ENCODE measurements at places on chromosomes 1 and 21. TPM values are rescaled to one million over a fixed set of nuclear protein-coding genes. Genes with fewer than 3 reads are reported as not detected.

GRCh38 chr1:179175011-179175841 lies 54.3 kb downstream of the ABL2 start:
- no peak for DNase-seq

GRCh38 chr1:10677491-10678391 lies 118.7 kb downstream of the CASZ1 start:
- no peak for DNase-seq

- DNase-seq = no peak
Observed at GRCh38 chr1:10601342-10602070, 126.8 kb downstream of the PEX14 start.

GRCh38 chr1:29711582-29712283 lies 475.4 kb downstream of the PTPRU start:
- DNase-seq = no peak

DNA sequence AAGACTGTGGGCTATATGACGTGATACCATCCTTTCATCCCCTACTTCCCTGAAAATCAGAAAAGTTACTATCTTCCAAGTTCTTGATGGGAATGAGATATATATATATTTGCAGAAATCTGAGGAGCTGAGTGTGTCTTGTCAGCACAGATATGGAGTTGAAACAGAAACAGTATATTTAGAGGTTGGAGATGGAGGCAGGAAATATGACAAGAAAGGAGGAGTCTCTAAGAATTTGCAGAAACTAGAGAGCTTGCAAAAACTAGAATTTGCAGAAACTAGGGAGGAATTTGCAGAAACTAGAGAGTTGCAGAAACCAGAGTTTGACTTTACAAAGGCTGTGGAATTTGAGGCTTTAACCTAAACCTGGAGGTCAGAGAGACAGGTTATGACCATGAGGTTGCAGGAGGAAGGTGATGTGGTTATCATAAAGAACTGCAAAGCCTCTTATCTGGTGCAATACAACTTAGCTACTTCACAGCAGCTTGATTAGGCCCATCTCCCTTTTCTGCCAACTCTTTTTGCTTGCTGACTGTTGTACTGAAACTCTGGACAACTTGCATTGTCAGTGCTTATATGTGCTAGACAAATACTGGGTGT lies 22.3 kb downstream of the XCL2 start:
- no peak for DNase-seq

- no peak for DNase-seq
Observed at GRCh38 chr1:13451399-13451965, 41.2 kb downstream of the PRAMEF20 start.

DNA sequence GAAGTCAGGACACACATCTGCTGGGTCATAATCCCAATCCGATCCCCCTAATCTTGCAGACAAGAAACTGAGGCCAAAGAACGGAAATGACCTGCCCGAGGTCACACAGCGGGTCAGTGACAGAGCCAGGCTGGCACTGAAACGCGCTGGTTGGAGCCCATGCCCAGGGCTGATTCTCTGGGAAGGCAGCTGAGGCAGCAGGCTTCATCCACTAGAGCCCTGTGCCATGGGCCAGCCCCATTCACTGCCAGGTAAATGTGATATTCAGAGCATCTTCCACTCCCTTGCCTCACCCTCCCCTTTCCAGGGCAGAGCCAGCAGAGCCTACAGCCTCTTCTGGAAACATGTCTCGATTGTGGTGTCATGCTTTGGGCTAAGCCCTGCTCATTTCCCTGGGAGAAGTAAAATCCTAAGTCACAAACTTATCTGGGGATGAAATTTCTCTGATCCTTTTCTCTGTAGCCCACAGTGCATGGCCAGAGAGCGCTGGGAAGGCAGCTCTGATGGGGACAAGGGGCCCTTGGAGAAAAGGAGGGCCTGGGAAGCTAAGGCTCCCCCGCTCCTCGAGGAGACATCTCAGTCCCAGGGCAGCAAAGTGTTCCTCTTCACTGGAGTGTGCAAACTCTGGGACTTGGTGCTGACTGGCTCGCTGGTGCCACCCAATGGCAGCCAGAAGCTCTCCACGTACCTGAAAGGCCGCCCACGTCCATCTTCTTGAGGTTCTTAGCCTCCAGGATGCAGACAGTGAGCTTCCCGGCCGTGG lies 110.4 kb downstream of the SYT2 start:
- DNase-seq = no peak

DNA sequence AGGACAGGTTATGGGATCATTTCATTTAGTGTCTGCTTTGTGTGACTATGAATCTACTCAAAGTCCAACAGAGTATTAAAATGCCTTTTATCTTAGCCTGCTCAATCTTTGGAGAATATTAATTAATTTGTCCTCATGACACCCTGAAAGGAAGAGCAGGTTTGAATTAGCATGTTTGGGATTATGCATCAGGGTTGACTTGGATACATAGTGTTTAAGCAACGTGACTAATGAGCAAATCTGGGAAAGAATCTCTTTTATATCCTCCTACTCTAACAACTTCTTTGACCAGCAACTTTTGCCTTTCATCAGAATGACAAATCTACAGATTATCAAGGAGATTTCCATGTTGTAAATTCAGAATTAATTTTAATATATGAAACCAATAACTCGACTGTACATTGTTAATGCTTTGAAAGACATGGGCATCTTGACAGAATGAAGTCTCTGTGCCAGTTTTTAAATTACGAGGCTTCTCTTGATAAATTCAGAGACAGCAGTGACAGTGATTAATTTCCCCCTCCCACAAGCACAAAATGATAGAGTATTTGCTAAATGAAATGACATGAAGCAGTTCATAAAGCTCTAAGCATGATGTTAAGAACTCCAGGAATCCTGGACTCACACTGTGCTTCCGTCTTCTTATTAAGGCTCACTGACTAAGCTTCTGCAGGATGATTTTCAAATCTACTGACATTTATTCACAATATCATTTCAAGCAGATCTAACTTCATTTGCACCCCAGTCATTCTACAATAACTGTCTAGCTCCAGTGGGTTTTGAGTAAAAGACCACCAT lies 156.5 kb downstream of the PCNX2 start:
- DNase-seq = no peak

- DNase-seq = no peak
Observed at GRCh38 chr1:104353580-104353979, 603.9 kb downstream of the AMY1C start.

DNA sequence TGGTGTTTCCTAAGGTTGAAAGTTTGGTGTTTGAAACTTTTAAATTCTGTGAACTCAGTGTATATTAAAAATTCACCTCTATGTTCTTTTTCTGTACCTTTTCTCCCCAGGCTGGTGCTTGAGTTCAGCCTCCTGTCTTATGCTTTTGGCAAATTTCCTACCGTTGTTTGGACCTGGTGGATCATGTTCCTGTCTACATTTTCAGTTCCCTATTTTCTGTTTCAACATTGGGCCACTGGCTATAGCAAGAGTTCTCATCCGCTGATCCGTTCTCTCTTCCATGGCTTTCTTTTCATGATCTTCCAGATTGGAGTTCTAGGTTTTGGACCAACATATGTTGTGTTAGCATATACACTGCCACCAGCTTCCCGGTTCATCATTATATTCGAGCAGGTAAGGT lies 24.9 kb upstream of the AXDND1 start:
- DNase-seq = no peak

GRCh38 chr1:21329209-21329844 lies 39.1 kb upstream of the ECE1 start:
- no peak for DNase-seq

NR5A2 gene
- total RNA-seq = 0.98 TPM

BACH1 gene
- 33.1 TPM for total RNA-seq

S100A14 gene
- 323 TPM for total RNA-seq

HJV gene
- total RNA-seq = not detected

TCEA3 gene
- total RNA-seq = 26.5 TPM

OR2T2 gene
- total RNA-seq = not detected

Measured in vagina (tissue), 2 donors.